ENCODE measurements at places on chromosomes 4 and X. TPM values are rescaled to one million over a fixed set of nuclear protein-coding genes. Genes with fewer than 3 reads are reported as not detected.

Gene POU3F4
- polyA plus RNA-seq: 9.0 TPM

Gene GYG2
- 21.5 TPM for polyA plus RNA-seq

Gene FREM3
- 0.19 TPM for polyA plus RNA-seq

Gene GPC4
- polyA plus RNA-seq: 16.5 TPM

Gene PALLD
- polyA plus RNA-seq: 183 TPM
